ENCODE measurements at places on chromosomes 12 and 14.

DNA sequence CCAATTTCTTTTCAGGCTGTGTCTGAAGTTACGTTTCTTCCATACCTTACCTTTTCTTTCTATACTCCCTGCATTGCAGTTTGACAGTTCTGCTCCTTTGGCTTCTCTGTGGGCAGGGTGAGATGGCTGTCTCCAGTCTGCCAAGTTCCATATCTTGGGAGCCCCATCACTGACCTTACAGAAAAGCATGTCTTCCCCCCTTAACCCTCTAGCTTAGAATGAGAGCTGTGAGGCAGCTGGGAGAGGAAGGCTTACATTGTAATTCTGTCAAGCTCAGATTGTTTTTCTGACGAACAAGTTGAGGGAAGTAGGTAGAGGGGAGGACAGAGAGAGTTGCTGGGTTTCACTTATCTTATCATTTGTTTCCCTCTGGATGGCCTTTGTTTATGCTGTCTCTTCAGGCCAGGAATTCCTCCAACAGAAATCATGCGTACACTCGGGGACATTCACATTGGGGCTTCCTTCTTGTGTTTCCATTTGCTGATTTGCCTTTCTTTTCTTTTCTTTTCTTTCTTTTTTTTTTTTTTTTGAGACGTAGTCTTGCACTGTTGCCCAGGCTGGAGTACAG lies 9.3 kb downstream of the DAAM1 start:
- no peak for DNase-seq

GRCh38 chr12:13046964-13047363 lies 2.8 kb downstream of the FAM234B start:
- DNase-seq = no peak

GRCh38 chr12:63945777-63946176 lies 101.3 kb downstream of the SRGAP1 start:
- DNase-seq = no peak

DNA sequence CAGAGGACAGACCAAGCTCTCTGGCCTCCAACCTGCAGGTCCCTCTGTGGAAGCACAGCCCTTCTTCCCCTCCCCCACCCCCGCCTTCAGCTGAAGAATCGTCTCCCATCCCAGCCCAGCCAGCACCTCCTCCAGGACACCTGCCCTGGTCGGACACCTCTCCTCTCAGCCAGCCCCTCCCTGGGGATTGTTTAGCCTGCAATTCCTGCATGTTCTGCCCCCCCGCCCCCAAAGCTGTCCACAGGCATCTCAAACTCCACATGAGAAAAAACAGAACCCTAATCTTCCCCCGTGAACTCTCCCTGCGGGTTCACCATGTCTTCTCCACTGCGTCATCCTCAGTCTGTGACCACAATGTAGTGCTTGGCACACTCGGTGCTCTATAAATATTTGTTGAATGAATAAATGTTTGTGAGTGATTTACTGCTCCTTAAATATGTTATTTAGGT lies 24.1 kb downstream of the PRIMA1 start:
- no peak for DNase-seq

GRCh38 chr12:114697741-114698565 lies 14.0 kb upstream of the TBX3 start:
- no peak for DNase-seq

- DNase-seq = no peak
These were observed 455.5 kb downstream of the AEBP2 start for GRCh38 chr12:19894803-19895202.
